ENCODE measurements at places on chromosomes 12 and 14. TPM values are rescaled to one million over a fixed set of nuclear protein-coding genes. Genes with fewer than 3 reads are reported as not detected.

DNA sequence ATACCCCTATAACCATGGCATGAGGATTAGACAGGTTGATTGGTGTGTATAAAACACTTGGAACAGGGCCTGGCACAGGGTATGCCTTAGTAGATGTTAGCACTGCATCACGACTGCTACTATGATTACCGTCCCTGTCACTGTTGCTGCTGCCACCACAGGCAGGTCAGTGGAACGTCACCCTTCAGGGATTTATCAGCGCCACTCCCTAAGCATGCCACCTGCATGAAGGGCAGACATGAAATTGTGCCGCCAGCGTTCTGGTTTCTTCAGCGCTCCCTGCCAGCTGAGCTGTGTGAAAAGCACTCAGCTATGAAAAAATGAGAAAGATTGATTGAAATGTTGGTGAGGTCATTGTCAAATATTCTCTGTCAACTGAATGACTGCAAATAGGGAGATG is 477.0 kb downstream of the DPF3 start:
- DNase-seq, result no peak

- no peak for DNase-seq
These were observed 68.4 kb upstream of the ASPG start for GRCh38 chr14:104016873-104017650.

- DNase-seq, result no peak
These were observed 63.3 kb upstream of the ABCD2 start for GRCh38 chr12:39682689-39683477.

DNA sequence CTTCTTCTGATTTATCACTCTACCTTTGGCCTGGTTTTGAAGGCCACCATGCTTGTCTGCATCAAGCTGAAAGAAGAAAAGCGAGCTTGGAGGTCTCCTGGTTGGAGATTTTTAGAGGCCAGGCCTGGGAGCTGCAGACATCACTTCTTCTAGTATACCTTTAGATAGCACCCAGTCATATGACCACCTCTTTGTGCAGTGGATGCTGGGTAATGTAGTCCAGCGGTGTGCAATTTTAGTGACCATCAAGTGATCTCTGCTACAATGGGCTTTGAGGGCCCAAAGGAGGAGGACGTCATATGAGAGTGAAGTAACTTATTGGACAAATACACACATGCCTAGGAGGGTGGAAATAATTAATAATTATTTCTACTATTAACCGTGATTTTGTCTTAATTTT is 15.2 kb upstream of the WNT5B start:
- no peak for DNase-seq

- peak; percentile 58 for DNase-seq
These were observed 1765.0 kb upstream of the FLRT2 start for GRCh38 chr14:83764656-83765599.

DNA sequence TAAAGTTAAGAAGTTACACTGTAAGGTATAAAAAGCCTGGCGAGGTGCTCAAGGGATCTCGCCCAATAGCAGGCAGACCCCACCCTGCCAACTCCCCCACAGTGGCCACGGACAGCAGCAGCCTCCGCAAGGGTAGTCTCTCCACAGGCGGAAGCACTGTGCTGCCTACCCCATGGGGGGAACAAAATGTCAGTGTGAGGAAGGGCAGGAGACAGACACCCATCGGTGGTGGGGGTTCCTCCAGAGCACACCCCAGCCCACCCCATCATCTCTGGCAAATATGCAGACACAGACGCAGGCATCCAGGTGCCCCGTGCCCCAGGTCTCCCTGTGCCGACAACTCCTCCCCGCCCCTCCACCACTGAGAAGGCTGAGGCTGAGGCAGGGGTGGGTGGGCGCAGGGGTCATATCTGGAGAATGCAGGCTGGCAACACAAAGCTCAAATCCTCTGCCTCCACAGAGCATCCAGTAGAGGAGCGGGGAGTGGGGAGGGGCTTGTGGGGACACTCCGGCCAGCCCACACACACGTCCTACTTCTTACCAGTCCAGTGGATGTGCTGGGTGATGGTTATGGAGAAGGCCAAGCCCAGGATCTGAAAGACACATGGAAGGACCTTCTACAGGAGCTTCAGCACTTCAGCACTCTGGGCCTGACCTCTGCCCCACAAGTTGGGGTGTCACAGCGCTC is 68.3 kb upstream of the DDX11 start:
- no peak for DNase-seq

- peak; percentile 45 for DNase-seq
These were observed 66.4 kb downstream of the TESC start for GRCh38 chr12:117032593-117033381.

DNA sequence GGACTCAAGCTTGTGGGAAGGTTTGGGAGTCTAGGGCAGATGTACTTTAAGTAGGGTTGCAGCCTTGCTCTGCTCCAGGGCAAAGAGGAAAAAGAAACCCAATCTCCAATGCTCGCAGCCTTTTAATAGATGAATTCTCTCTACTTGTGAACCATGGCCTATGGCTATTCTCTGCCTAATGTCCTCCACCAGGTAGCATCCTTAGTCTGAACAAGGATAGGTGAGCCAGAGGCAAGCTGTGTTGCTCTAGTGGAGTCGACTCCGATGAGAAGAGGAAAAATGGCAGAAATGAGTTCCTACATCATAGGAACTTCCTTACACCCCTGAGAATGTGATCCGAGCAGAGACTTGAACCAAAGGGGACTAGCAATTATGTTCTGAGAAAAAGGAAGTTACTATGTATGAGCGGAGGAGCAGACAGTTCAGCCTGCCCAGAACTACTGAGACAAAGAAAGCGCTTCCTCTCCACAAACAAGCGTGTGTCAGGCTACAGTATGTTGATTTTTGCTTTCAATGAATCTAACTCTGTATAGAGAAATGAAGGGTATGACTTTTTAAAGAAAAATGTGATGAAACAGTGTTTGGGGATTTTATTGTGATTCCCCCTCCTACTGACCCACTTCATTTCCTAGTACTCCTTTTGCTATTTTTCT is 153.6 kb upstream of the ARID2 start:
- no peak for DNase-seq

CELA1 gene
- not detected for total RNA-seq

ETFBKMT gene
- 1.5 TPM for total RNA-seq

IKZF4 gene
- 2.1 TPM for total RNA-seq

FRS2 gene
- total RNA-seq, result 128 TPM

HPD gene
- not detected for total RNA-seq

ACVRL1 gene
- 2.0 TPM for total RNA-seq

Measured in neural progenitor cell (in vitro differentiated cells).